Activated T-cell treated with anti-CD3 and anti-CD28 coated beads, Interleukin-2, amount 50 U/mL, for 4 hours (primary cell): ENCODE measurements at places on chromosomes 3 and 15. TPM values are rescaled to one million over a fixed set of nuclear protein-coding genes. Genes with fewer than 3 reads are reported as not detected.

- DNase-seq, result no peak
Measured at GRCh38 chr3:10497439-10497838, 7.9 kb downstream of the ATP2B2 start.

DNA sequence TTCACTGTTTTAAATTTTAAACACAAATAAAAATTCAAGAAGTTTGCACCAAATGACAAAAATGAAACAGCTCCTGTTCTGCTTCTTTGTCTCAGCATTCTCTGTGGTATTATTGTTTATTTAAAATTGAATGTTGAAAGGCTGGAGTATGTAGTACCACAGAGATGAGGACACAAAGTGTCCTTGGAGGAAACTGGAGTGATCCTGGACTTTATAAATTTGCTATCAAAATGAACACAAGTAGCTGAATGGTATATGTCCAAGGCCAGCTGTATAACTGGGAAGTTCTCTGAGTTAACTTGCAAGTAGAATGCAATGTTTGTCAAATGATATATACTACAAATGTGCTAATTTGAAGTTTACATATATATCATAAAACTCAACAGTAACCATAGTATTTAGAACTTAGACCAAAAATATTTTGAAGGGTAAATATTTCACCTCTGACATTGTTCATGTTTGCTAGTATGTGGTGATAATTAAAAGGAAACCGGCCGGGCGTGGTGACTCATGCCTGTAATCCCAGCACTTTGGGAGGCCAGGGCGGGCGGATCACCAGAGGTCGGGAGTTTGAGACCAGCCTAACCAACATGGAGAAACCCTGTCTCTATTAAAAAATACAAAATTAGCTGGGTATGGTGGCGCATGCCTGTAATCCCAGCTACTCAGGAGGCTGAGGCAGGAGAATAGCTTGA lies 12.3 kb downstream of the BTLA start:
- DNase-seq, result no peak

GRCh38 chr15:74781431-74782258 lies at the start of gene CSK:
Gene CSK, plus strand, starts transcription at chr15:74782080. Its CDS starts 16,218 bp downstream, at chr15:74798298.
- peak; percentile 69 for DNase-seq

- no peak for DNase-seq
Measured at GRCh38 chr3:89795506-89795905, 688.1 kb downstream of the EPHA3 start.

- no peak for DNase-seq
Measured at GRCh38 chr15:52171807-52172206, 19.4 kb downstream of the GNB5 start.

The ACVR2B gene
- 4.5 TPM for total RNA-seq

The INO80 gene
- total RNA-seq, result 42.0 TPM

The SLC33A1 gene
- 14.9 TPM for total RNA-seq
